ENCODE measurements at places on chromosomes 2 and 18.

DNA sequence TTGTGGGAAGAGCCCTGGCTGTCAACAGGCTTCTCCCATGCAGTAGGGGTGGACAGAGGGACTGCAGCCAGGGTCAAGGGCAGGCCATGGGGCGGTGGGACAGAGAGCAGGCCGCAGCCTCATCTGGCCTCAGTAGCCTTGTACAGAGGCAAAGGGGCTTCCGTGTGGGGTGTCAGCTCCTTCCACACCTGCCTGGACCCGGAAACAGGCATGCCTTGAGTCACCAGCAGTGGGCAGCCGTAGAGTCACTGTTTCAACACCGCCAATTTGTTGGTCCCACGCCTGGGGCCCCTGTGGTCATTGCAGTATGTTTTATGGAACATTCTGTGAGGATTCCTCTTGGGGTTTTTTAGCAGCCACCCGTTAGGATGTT is 173.0 kb downstream of the SMAD7 start:
- DNase-seq, result no peak

DNA sequence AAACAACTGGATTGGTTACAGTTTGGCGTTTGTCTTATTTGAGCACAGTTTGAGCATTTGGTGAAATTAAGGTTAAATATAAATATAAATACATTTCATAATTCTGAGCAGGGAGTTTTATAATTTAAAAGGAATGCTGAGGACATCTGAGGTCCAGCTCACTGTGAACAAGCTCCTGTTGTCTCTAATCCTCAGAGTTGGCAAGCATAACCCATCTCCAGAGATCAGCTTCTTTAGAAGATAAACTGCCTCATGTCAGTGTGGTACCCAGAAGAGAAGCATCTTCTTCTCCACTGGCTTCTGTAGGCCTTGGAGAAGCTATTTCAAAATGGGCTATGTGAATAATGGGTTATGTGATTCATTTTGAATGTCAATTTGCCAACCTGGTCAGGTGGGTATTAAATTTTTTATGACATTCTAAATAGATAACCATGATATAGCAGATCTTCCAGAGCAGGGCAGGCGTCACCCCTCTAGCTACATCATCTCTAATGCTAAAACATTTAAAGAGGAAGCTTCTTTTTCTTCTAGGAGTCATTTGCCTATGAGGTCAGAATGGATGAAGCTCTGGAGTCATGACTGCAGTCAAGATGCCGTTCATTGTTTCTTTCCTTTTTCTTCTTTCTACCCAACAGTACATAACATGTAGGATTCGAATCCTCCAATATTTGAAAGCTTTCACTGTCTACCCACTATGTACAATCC is 324.0 kb downstream of the RNF144A start:
- DNase-seq, result no peak

DNA sequence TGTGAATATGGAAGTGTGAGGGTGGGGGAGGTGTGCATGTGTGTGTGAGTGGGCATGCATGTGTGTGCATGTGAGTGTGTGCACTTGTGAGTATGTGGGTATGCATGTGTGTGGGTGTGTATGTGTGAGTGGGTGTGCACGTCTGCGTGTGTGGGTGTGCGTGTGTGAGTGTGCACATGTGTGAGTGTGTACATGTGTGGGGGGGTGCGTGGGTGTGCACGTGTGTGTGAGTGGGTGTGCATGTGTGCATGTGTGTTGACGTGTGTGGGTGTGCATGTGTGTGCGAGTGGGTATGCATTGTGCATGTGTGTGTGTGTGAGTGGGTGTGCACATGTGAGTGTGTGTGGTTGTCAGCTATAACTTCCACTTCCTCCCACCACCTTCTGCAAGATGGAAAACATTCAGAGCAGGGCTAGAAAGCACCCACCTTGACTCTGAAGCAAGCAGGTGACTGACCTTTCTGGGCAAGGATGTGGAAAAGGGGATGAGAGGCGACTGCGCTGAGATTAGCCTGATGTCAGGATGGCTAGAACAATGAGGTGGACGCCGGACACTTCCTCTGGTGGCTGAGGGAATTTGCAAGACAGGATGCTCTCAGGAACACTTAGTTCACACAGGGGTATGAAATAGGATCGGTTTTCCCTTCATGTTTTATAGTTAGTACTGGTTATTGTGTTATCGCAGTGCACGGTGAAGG is 103.6 kb downstream of the ACKR3 start:
- DNase-seq, result no peak

GRCh38 chr2:34308140-34308539 is 709.0 kb upstream of the FAM98A start:
- DNase-seq, result no peak

- DNase-seq, result no peak
These were observed 1.1 kb downstream of the NIFK start for GRCh38 chr2:121735518-121736074.

DNA sequence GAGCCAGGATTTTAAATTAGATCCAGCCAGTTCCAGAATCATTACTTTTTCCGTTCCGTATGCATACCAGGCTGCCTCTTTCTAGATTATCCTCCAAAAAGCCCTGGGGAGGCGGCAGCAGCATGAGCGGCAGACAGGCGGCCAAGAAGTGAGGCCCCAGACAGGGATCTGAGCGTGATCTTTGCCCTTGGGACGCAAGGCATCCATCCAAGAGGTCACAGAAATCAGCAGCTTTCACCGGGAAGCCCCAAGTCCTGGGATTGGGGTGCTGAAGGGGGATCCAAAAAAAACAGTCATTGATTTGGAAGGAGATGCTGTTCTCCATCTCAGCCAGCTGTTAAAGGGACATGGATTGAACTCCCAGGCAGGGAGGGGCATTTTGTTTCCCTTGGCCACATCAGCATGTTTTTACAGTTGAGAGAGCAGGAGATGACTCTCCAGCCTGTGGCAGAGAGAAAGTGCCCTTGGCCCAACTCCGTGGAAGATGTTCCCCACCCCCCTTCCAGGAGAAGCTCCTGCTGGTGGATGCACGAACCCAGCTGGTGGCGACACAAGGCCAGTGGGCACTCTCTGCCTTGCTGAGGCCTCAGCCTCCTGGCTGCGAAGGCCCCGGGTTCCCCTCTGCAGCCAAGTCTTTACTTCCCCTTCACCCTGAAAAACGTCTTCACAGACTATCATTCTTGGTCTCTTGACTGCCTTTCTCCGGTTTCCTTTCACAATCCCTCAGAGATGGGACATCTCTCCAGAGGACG is 265.6 kb downstream of the ANAPC1 start:
- no peak for DNase-seq
